Naive B cell (primary cell): ENCODE measurements at places on chromosomes 7 and 10.
A peak's percentile ranks its signal among the peaks of the same experiment; 100 is the strongest.

DNA sequence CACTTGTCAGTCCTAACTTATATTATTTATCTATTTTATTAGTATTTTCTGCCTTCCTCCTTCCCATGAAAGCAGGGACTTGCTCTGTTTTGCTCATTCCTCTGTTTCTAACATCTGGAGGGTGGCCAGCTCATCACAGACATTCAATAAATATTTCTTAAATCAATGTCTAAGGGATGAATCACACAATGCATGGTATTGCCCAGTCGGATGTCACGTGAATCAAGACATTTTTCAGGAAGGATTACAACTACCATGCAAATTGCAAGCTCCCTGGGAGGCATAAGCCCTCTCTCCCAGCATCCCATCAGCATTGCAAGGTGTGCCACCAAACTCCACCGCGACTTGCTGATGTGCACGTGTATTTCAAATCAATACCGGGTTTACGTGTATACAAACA is 146.6 kb upstream of the RNF32 start:
- no peak for DNase-seq

GRCh38 chr10:33041783-33042437 is 83.9 kb upstream of the ITGB1 start:
- DNase-seq, result no peak

DNA sequence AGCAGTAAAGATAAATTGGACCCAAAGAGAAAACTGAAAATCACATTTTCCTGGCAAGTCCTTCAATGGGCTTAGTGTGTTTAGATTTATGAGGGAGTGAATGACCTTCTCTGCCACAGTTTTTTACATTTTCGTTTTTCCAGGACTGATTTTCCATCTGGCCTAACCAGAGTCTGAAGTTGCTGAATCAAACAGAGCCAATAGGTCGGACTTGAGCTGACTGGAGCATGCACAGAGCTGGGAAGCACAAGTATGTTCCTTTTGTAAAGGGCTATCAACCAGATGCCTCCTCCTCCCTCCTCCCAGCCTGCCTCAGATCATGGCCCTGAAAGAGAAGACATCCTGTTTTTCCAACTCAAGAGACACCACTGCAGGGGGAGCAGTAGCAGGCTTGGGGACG is 126.0 kb upstream of the ANKRD1 start:
- no peak for DNase-seq

DNA sequence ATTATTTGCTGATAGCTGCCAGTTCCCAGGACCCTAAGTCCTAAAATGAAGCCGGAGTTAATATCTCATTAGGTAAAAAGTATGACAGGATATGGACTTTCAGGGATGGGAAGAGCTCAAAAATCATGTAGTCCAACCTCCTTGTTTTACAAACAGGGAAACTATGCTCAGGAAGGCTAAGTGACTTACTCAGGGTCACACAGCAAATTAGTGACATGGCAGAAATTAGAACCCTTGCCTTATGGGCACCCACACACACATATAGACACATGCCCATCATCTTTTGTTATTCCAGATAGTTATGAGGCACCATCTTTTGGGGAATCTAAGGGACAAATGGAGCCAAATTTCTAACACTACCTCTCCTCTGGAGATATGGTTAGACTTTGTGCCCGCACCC is 91.2 kb upstream of the ARID5B start:
- DNase-seq, result no peak

DNA sequence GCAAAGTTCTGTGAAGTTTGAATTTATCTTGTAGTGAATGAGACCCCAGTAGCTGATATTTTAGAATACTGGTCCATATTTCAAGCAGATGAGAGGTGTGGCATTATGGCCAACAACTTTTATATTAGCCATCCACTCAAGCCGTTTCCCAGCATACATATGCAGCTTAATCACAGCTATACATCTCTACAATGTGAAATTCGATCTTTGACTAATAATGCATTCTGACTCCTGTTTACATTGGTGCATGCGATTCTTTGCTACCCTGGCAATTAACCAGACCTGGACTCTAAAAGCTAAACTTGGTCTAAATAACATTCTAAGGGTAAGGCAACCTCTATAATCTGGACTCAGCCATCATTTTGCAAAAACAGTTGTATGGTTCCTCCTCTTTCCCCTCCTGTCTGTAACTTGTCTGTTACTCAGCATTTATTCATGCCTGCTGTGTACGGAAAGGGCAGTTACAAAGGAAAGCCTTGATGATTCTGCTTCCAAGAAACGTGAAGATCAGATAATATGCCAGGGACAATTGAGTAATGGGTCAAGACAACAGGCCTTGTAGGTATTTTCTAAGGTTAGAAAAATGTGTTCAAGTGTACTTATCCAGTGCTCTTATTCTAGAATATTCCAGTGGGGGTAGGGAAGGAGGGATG is 50.6 kb downstream of the PNLIPRP2 start:
- DNase-seq, result no peak

DNA sequence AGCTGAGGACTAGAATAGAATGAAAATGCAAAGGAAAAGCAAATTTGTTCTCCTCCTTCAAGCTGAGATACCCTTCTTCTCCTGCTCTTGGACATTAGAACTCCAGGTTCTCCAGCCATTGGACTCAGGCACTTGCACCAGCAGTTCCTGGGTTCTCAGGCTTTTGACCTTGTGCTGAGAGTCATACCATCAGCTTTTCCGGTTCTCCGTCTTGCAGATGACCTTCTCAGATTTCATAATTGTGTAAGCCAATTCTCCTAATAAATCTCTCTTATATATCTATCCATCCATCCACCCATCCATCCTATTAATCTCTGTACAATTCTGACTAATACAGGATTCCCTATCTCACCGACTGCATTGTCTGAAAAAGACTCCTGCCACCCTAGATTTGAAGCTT is 108.3 kb downstream of the AHR start:
- DNase-seq, result no peak

GRCh38 chr10:110842326-110842904 is 29.3 kb upstream of the PDCD4 start:
- DNase-seq, result no peak

DNA sequence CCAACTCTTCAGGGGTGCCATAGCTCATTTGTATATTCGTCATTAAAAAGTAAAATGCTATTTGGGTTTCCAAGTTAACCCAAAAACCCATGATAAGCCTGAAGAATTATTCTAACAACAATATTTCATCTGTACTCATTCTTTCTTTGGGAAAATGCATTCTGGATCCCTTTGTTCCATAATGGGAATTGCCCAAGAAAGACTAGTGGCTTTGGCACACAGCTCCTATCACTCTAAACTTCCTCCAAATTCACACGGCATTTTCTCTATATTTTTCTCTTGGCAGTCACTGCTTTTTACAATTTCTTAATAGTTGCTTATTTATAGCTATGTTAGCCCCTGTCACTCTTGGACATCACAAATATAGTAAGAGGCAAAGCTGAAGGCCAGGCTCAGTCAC is 29.1 kb downstream of the CHCHD3 start:
- DNase-seq, result no peak

DNA sequence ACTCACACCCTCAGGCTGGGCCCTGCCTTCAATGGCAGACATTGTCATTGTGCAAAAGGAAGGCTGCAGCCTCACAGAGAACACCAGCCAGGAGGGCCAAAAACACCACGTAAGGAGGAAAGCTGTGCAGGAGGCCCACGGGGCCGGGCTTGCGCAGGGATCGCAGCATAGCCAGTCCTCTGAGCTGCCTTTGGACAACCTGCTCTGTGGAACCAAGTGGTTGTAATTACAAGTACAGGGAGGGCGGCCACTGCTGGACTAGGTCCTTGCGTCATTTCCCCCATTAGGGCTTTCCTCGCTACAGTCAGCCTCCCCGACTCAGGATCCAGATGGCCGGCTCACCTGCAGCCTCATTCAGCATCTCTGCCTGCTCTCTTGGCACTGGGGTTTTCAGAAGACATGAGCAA is 66.9 kb downstream of the FAM53B start:
- no peak for DNase-seq

DNA sequence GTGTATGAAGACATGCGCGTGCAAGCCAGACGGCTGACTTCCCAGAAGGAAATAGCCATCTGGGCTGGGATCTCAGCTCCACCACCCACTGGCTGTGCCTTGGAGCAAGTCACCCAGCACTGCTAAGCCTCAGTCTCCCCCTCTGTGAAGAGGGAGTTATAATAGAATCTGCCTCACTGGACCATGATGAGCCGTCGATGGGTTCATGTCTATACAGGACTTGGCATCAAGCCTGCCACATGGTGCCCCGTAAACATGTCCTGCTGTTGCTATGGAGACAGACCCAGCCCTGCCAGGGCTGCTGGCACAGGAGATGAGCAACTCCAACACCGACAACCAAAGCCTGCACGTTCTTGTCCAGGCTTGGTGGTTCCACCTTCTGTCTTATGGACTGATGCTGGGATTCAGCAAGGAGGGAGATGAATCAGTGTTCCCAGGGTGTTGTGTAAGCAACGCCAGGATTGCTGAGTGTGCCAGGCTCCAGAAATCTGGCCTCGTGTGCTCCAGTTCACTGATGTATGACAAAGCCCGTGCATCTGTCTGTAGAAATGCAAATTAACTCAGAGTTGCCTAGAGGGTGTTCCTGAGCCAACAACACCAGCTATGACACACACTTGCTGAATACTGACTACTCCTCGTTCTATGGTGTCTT is 5.6 kb downstream of the GPR15LG start:
- DNase-seq, result peak; percentile 47

- DNase-seq, result no peak
Observed at GRCh38 chr7:100456562-100456961, 7.5 kb downstream of the SPACDR start.

DNA sequence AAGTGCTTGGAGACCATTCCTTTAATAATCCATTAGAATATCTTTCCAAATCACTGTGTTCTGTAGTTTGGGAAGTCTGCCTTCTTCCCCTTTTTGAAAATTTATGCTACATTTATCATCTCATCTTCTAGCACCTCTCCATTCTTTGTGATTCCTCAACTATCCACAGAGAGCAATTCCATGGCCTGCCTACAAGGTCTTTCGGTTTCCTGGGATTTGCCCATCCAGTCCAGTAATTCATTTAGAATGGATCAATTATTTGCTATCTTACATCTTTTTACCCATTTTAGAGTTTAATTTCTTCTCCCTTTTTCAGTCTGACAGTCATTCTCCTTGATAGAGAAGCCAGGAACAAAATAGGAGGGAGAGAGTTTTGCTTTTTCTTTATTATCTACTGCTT is 179.8 kb downstream of the ST7 start:
- no peak for DNase-seq

DNA sequence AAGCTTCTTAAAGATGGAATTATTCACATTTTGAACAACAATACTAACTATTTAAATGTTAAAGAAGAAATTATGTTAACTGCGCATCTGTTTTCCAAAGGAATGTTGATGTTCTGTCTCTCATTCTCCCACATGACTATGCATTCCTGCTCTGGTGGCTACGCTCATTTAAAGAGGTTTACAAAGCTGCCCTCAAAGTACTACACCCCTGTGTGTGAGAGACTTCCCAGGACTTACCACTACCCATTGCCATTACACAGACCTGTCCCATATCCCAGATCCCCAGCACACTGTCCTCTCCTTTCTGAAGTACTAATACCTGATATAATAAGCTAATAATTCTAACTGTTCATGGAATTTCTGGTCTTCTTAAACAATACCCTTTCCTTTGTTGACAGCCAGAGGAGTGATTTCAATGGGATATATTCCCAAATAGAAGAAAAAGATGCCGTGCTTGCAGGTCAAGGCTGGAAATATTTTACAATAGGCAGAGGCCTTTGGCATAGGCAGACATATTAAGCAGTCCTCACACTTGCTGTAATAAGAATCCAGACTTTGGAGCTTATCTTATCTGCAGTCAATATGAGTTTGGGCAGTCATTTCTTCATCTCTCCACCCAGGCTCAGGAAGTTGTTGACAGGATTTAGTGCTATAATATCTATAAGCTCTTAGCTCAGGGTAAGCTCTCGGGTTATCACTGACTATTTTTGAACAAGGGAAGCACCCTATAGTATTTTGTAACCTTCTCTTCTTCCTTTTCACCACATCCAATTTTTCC is 12.2 kb downstream of the LIPF start:
- DNase-seq, result no peak

DNA sequence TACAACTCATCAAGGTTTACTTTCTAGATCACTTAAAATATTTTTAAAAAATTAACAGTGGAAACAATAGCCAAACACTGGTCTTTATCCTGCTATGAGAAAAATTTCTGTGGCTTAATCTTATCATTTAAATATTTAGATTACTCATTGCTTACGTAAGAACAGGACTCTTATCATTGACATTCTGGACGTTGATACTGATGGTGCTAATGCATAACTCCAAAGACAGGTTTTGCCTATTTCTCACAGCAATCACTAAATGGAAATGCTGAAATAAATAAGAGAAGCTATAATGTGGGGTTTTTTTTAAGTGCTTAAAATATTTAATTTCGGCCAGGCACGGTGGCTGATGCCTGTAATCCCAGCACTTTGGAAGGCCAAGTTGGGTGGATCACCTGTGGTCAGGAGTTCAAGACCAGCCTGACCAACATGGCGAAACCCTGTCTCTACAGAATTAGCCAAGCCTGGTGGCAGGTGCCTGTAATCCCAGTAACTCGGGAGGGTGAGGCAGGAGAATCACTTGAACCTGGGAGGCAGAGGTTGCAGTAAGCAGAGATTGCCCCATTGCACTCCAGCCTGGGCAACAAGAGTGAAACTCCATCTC is 195.0 kb downstream of the HGF start:
- DNase-seq, result no peak

DNA sequence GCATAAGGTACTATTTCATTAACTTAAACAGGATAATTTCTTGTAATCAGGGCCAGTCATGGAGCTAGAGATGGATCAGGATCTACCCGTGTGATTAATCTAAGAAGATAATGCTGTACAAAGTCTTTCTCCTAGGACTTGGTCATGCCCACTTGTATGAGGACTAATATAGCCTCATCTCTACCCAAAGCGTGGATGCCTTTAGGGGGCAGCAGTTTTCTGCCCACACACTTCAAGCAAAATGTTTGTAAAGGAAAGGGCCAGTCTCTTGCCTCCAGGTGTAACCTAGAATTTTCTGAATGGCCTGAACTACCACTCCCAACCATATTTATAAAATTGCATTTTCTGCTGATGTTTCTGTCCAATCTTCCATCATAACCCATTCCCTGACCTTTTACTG is 764.0 kb upstream of the IGFBP3 start:
- no peak for DNase-seq

DNA sequence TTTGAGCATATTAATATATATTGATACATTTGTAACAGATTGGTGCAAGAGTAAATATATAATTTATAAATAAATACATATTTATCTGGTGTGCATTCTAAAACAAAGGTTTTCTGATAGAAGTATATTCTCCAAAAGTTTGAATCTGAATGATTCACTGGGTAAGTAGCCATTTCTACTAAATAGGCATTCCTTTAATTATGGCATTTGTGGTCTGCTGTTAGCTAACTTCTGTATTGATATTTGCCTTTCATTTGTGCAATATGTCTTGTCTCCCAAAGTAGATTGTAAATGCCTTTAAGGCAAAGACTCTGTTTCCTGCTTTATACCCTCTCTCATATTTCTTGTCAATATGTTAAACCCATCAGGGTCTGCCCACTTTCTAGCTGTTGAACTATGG is 11.1 kb upstream of the ARID5B start:
- DNase-seq, result no peak

GRCh38 chr10:43131906-43132305 is 6.3 kb upstream of the CSGALNACT2 start:
- DNase-seq, result no peak
